ENCODE measurements at places on chromosomes 12 and 14.

DNA sequence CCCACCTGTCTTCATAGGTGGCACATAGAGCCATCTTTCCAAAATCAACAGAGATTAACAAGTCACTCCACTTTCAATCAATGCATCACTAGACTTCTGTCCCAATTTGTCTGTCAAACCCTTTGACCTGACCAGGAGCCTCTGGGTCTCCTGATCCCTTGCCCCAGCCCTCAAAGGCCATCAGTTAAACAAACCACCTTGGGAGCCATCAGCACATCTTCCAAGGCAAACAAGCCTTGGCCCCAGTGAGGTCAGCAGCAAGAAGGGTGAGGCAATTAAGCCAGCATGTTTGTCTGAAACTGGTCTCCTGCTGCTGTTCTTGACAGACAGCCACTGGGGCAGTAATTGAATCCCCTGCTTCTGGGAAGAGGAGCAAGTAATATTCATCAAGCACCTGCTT, 742.8 kb upstream of the TBX3 start:
- no peak for DNase-seq

GRCh38 chr14:31286456-31287293, 79.1 kb upstream of the HECTD1 start:
- DNase-seq, result no peak

GRCh38 chr14:103074729-103075367, 9.2 kb upstream of the LBHD2 start:
- no peak for DNase-seq

GRCh38 chr12:132602572-132603239, 7.7 kb downstream of the LRCOL1 start:
- no peak for DNase-seq

DNA sequence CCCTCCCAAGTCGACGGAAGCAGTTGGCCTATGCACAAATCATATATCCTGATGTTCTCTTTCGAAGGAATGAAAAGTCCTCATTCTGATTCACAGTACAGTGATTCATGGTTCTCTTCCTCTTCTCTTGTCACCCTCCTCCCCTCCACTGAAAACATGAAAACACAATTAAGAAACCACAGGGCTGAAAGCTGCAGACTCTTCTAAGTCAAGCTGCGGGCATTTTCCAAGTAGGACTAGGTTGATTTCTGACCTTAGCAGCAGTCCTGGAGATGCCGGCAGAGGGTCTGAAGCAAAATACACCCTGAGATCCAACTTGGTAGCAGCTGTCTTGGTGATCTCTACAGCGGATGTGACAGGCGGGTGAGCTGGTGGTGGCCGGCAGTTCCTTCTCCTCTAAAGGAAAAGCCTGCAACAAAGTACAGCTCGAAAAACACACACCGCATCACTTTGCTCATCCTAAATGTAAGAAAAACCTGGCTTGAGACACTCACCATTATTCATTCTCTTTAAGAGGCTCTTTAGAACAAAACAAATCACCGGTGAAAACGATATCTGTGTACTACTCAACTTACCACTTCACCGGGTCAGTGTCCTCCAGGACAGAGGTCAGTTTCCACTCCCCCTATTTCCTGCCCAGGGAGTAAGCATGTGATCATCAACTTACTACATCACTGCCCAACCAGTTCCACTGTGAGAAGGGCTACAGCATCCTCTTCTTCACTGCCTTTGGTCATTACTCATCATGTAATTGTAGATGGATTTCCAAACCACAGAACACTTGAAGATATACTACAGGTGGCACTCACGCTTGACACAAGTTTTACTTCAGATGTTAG, 6.0 kb downstream of the TMCC3 start:
- no peak for DNase-seq

GRCh38 chr12:128969480-128970055, 116.3 kb downstream of the GLT1D1 start:
- DNase-seq, result peak; percentile 82

GRCh38 chr12:98274430-98275130, 240.8 kb upstream of the TMPO start:
- DNase-seq, result no peak

DNA sequence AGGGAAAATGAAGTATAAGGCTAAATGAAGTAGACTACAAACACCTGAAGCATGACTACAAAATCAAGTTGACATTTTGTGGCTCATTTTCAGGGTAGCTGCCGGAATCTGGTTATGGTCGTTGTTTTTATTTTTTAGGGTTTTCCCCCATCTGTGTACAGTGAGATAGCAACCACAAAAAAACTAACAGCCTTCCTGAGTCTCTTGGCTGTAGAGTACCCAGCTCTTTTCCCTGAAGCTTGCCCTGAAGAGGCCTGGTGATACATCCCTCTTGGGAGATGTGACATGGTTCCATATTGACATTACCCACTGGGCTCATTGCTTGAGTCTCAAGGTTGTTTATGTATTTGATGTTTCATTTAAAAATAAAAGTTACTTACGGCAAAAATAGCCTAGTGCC, 424.0 kb downstream of the ZFP36L1 start:
- DNase-seq, result no peak

DNA sequence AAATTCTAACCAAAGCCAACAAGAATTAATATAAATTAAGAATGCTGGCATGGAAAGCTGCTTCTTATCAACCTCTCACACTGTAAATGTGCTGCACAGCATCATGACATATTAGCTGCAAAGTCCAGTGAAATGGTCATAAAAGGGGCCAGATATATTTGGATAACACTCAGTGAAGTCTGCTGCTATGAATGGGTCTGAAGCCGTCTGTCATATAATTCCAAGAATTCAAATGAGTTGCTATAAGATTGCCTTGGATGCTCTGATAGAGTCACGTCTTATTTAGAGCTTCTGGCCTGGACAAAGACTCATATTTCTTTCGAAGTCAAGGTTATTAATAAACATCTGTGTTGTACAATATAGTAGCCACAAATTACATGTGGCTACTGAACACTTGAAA, 54.3 kb upstream of the OVCH1 start:
- no peak for DNase-seq

DNA sequence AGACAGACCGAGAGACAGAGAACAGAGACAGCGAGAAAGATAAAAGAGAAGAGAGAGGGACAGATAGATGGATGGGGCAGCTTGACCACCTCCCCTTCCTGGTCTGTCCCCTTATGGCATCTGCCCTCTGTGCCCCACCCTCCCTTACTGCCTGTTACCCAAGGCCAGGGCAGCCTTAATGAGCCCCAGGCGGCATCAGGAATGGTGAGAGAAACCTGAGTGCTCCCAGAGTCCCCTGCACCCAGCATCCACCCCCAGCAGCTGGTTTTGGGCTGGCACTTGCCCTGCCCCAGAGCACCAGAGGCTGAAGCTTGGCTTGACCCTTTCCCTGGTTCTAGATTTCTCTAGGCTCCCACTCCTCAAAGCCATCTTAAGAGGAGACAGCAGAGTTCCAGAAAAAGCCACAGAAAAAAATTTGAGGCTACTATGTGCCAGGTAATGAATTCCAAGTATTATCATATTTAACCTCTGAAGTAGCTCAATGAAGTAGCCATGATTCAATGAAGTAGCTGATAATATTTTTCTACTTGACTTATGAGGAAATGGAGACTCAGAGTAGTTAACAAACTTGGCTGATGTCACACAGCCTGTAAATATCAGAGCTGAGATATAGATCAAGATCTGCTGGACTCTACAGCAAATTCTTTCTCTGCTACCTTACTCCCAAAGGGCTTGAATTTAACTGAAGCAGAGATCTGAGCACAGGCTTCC, 2.0 kb upstream of the ZNF385A start:
- no peak for DNase-seq

DNA sequence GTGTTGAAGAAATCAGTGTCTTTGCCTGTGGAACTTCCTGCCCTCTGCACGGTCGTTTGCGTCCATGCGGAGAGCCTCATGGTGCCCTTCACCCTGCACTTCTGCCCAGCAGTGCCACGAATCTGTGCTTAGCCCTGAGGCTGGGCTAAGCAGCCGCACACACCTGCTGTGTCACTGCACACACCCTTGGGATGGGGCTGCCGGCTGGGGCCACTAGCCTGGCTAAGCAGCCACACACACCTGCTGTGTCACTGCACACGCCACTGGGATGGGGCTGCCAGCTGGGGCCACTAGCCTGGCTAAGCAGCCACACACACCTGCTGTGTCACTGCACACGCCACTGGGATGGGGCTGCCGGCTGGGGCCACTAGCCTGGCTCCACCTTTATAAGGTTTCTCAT, 188.5 kb downstream of the KIF26A start:
- DNase-seq, result no peak

DNA sequence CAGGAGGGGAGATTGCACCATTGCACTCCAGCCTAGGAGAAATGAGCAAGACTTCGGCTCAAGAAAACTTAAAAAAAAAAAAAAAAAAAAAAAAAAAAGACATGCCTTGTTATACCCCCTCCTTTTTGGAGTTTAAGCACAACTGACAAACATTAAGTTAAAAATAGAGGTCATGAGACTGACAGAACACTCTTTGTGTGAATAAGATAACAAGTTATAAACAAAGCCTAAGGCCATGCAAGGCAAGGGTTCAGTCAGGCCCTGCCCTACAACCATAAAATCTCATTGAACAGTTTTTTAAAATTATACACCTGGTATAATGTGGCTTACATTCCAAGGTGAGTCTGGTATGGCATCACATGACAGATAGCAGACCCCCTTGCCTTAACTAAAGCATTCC, 39.3 kb downstream of the TSPAN19 start:
- DNase-seq, result no peak

GRCh38 chr14:22664261-22664660, 20.1 kb upstream of the OR6J1 start:
- DNase-seq, result no peak

GRCh38 chr12:78674311-78675090, 190.1 kb upstream of the SYT1 start:
- DNase-seq, result no peak

GRCh38 chr14:65502676-65503124, 90.2 kb downstream of the FUT8 start:
- no peak for DNase-seq

DNA sequence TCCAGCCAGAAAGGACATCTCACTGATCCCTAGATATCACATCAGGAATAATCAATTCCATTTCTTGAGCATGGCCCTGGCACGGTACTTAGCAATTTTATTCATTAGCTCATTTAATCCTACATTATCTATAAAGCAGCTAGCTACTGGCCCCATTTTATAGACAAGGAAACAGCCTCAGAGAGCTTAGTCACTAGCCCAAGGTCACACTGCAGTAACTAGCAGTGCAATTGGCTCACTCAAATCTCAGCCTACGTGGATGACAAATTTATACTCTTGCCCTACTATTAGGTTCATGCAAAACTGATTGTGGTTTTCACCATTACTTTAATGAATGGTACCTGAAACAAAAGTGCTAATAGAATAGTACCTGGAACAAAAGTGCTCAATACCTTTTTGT, 41.7 kb downstream of the NUAK1 start:
- DNase-seq, result no peak

DNA sequence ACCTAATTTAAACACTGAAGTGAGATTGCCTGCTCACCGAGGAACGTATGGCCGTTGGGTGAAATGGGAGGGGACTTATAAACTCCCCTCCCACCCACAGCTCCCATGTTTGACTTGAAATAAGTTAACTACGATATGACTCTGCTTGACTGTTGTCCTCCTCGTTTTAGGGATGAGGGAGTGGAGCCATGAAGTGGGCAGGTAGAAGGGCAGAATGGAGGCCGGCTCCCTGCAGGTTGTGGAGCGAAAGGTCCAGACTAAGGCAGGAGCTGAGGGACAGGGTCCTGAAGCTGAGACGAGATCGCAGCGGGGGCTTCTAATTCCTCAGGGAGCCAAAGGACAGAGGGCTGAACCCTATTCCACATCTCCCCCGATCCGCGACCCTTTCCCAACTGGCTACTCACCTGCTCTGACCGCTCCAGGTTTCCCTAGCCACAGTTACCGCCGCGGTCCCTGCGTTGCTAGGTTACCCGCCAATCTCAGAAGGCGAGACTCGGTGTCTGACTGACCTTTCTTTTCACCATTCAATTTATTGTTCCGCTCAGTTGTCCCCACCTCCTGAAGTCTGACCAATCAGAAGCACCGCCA, 577 bp upstream of the TPCN1 start:
- no peak for DNase-seq

- no peak for DNase-seq
These were observed 8.5 kb upstream of the BCL7A start for GRCh38 chr12:122013136-122013535.

DNA sequence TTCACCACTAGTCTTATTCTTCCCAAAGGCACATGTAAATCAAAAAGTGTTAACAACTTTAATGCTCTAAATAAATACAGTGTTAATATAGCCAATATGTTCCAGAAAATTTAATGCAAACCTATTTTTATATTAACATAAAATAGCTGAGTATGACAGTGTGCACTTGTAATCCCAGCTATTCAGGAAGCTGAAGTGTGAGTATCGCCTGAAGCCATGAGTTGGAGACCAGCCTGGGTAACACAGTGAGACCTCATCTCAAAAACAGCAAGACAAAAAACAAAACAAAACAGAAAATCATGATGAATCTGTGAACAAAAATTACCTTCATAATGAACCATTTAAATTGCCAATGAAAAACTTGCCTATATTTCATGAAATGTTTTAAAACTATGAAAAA, 798.9 kb downstream of the SLC6A15 start:
- DNase-seq, result no peak

DNA sequence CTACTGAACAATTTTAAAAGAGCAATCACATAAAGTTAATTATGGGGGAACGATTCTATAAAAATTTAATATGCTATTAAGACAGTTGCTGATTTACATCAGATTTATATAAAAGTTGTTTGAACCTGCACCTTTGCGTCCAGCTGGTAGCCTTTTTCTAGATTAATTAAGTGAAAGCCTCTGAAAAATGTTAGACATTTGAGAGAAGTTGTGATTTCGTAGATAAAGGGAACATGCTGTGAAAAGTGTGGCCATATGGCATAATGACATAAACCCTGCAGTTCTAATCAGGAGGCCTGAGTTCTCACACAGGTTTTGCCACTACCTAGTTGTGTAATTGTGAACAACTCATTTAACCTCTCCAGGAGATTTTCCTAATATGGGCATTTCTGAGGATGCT, 187.2 kb downstream of the TMTC2 start:
- DNase-seq, result no peak

GRCh38 chr14:54730156-54730961, 163.4 kb downstream of the SAMD4A start:
- peak; percentile 23 for DNase-seq

GRCh38 chr12:49796606-49797448, 31.4 kb downstream of the NCKAP5L start:
- no peak for DNase-seq

GRCh38 chr14:67567654-67568053, 32.4 kb downstream of the PIGH start:
- no peak for DNase-seq

DNA sequence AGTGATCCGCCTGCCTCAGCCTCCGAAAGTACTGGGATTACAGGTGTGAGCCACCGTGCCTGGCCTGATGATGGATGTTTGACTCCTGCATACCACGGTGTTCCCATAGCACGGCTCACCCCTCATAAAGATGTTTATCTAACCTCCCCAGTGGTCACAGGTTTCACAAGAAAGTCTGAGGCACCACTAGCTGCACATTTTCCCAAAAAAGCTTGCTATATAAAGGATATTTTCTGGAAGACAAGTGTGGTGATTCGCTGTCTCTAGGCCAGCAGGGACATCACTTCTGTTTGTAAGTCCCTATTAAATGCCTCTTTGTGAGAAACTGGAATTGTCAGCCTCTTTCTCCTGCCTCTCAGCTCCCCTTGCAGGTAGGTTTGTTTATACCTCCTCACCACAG, 18.3 kb downstream of the PLEK2 start:
- DNase-seq, result no peak

All from GM12891 (cell line).